ENCODE measurements at places on chromosomes 1 and 21.

GRCh38 chr1:97331165-97331564 is 589.7 kb downstream of the DPYD start:
- DNase-seq, result no peak

- no peak for DNase-seq
Observed at GRCh38 chr21:31052489-31053142, 14.3 kb upstream of the KRTAP19-8 start.

GRCh38 chr1:60090655-60091054 is 17.1 kb upstream of the C1orf87 start:
- DNase-seq, result no peak

DNA sequence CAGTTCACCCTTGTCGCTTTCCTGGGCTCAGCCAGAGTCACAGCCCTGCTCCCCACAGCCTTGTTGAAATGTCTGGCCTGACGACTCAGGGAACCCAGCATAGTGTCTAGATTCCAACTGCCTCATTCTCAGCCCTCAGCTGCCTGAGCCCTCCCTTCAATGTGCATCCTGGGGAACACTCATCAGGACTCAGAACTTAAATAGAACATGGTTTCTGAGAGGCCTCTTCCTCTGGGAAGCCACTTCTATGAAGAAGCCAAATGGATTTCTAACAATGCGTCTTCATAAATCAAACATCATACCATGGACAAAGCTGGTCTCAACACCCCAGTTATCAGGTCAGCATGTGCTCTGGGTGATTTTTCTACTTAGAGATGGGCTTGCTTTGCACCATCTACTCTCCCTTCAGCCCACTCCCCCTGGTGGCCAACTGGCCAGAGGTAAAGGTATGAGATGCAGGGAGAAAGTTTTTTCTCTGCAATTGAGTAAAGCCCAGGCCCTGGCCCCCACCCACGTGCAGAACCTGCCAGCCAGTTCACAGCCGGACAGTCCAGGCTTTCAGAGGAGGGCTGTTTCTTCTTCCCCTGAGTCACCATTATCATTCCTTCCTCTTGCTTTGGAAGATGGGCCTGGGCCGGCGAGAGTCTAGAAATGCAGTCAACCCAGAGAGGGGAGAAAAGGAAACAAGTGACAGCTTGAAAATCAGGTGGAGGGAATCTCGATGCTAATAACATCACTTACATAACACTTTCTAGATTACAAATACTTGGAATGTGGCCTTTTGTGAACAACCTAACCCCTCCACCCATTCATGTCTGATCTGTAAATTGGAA is 32.1 kb downstream of the CD244 start:
- peak; percentile 57 for DNase-seq

DNA sequence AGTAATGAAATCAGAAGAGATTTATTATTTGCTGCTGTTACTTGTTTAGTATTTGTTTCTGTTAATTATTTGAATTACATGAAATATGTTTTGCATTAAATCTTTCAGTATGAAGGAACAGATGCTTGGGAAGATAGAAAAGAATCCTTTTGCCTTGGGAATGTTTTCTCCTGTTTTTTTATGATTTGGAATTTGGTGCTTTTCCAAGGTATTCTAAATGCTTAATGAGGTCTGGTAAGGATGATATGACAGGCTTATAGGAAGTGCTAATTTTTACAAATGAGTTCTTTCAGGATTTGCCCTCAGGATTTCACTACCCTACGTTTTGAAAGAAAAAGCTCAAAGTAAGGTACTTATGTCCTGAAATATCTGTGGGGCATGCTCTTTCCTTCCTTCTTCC is 25.6 kb upstream of the ST6GALNAC3 start:
- DNase-seq, result no peak

DNA sequence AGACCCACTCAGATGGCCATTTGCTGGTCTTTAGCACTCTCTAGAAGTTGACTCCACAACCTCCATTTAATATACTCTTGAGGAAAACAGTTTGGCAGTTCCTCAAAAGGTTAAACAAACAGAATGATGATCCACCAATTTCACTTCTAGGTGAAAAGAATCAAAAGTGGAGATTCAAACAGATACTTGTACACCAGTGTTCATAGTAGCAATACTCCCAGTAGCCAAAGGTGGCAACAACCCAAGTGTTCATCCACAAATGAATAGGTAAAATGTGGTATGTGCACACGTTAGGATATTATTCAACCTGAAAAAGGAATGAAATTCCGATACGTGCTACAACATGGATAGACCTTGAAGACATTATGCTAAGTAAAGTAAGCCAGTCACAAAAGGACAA is 6.3 kb downstream of the PRCC start:
- DNase-seq, result peak; percentile 50

- DNase-seq, result no peak
Observed at GRCh38 chr1:29324771-29325351, 88.5 kb downstream of the PTPRU start.

- DNase-seq, result peak; percentile 65
Observed at GRCh38 chr1:54052431-54052933, 522 bp downstream of the TMEM59 start.

GRCh38 chr1:16249596-16250241 is 12.7 kb upstream of the CPLANE2 start:
- DNase-seq, result no peak

DNA sequence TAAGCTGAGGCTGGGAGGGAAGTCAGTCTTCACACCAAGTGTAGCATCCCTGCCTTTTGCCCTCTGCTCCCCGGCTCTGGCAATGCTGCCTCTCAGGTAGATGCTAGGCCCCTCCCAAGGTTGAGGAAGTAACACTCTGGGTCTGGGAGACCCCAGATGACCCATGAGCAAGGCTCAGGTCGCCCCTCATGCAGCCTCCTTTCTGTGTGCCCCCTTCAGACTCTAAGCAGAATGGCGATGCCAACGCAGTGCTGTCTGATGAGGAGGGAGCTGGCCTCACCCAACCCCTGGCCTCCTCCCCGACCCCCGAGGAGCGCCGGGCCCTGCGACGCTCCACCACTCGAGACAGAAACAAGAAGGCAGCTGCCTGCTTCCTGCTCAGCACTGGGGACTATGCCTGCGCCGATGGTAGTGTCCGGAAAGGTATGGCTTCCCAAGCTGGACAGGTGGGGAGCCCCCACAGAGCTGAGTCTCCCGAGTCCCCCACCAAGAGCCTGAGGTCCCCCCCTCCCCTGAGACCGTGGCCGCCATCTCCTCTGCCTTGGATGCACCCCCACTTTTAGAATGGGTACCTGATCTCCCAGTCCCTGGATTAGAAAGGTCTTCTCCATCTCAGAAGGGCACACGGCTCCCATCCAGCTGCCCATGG is 15.8 kb downstream of the KCNC4 start:
- DNase-seq, result no peak

DNA sequence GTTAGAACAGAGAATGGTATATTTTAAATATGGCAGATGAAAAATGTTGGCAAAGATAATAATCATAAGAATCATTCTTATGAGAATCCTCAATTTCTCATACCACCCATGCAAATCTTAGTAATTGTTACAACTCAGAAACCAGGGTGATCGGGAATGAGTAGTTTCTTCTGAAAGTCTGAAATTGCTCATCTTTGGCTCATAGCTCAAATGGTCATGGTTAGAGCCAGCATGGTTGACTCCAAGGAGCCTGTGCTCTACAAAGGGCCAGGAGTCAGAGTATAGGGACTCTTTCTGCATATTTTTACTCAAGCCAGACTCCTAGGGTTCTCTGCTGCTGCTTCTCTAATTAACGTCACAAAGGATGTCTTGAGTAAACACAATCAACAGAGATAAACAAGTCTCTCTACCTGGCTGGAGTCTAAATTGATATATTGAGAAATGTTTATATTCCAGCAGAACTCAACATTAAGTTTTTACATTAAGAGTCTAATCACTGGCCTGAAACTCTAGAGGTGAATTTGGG is 1.9 kb upstream of the ETV3 start:
- no peak for DNase-seq

DNA sequence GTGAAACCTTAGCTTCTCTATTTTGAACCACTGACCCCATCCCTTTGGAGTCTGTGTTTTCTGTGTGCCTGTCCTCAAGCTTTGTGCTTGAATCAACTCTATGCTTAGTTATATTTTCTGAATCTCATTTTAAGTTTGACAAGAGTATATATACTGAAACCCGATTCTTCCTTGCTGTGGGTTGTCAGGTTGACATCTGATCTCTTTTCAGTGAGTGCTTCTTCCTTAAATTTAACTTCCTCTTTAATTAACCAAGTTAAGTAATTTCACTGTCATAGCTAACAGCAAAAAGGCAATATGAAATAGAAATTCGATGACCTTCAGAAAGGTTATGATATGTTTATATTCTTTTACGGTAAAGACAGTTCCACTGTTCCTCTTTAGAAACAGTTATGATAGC is 69.4 kb downstream of the C1orf21 start:
- no peak for DNase-seq

GRCh38 chr1:3850857-3851256 is 6.2 kb downstream of the CEP104 start:
- no peak for DNase-seq

GRCh38 chr1:210457568-210457967 is 128.9 kb downstream of the HHAT start:
- no peak for DNase-seq

- no peak for DNase-seq
Observed at GRCh38 chr21:33168886-33169285, 60.9 kb upstream of the IFNAR2 start.

DNA sequence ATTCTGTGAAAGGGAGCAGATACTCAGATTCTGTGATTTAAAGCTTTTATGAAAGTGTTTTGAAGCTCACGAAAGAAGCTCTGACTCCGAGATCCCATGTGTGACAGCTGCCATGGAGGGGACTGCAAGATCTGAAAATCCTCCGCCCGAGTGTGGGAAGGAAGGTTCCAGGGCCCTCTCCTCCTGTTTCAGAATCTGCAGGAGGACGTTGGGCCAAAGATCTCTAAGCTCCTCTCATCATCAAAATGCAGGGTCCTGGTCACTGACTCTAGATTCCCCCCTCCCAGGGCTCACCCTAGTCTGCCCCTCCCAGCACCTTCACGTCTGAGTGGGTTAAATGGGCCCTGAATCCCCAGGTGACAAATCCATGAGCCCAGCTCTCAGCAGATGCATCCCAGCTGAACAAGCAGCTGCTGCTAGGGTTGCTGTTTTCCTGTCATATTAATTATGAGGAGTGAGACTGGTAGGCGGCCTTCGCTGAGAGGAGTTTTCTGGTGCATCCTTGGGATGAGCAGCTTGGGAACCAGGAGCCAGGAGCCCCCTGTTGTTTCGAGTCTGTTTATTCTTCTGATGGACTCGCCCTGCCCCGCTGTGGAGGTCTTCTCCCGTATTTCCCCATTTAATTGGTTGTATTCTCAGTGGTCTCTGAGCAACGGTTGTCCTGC is 402.0 kb downstream of the MATN1 start:
- no peak for DNase-seq
